ENCODE measurements at places on chromosomes 1 and 21.

GRCh38 chr1:57222307-57222706 lies 201.6 kb downstream of the DAB1 start:
- no peak for DNase-seq

GRCh38 chr1:84803604-84804003 lies 89.4 kb downstream of the LPAR3 start:
- no peak for DNase-seq

GRCh38 chr1:59116920-59117542 lies 179.9 kb upstream of the FGGY start:
- no peak for DNase-seq

- DNase-seq: no peak
These were observed 153.1 kb upstream of the CXADR start for GRCh38 chr21:17359781-17360180.

GRCh38 chr21:35288238-35288637 lies 239.1 kb upstream of the RUNX1 start:
- DNase-seq: no peak

- DNase-seq: no peak
These were observed 33.5 kb upstream of the RGS4 start for GRCh38 chr1:163035446-163036249.

DNA sequence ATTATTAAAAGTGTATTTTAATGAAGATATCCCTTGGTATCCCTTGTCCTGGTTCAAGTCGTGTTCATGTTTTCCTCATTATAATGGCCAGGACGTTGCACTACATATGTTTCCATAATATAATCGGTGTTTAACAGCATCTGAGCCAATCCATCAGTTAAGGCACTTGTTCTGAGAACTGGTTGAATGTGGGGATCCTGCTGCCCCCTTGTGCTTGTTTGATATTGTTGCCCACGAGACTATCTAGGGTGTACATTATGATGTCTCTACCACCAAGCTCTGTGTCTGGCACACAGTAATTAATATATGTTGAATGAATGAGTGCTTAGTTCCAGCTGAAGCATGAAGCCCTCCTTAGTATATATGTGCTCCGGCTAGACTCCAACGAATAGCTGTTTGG lies 193.0 kb downstream of the CACNA1E start:
- DNase-seq: no peak

DNA sequence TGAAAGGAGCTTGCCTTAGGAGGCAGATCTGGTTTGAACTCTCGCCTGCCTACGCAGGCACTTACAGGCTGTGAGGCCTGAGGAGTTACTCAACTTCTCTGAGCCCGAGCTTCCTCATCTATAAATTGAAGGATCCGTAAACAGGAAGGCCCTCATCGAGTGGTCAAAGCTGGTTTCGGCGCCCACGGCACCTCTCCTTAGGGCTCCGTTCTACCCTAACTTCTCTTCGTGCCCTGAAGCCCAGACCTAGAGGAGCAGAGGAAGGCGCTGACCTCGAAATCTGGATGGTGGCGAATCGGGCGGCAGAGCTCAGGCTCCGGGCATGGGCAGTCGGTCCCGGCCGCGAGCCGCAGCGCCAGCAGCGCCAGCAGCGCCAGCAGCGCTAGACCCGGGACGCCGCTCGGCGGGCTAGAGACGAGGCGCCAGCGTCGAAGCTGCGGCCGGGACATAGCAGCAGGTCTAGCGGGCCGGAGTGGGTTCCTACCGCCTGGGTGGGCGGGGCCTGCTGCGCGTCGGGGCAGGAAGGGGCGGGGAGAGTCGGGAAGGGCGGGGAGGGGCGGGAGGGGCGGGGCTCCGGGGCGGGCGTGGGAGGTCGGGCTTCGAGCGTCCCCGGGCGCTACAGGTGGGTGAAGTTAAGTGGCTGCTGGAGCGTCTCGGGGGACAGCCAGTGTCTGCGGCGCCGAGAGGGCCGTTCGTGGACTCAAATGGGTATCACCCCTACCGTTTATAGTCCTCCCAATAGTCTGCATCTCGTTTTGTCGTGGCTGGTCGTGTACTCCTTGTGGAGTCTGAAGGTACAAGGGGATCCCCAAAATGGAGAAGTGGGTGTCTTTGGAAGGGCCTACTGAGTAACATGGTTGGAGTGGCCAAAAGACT lies at the start of gene CTBS:
TSS of gene CTBS (minus strand) at position 474 of the 876 bp plus-strand sequence. CDS start at position 449, 25 bp downstream.
- peak; percentile 87 for DNase-seq

- DNase-seq: no peak
These were observed 263.4 kb downstream of the NPHP4 start for GRCh38 chr1:5728663-5729355.

- DNase-seq: no peak
These were observed 18.8 kb downstream of the UCK2 start for GRCh38 chr1:165845992-165846748.

- DNase-seq: no peak
These were observed 747 bp downstream of the ADAMTS1 start for GRCh38 chr21:26844258-26845065.

GRCh38 chr1:22362626-22363402 lies 88.8 kb upstream of the ZBTB40 start:
- DNase-seq: no peak

DNA sequence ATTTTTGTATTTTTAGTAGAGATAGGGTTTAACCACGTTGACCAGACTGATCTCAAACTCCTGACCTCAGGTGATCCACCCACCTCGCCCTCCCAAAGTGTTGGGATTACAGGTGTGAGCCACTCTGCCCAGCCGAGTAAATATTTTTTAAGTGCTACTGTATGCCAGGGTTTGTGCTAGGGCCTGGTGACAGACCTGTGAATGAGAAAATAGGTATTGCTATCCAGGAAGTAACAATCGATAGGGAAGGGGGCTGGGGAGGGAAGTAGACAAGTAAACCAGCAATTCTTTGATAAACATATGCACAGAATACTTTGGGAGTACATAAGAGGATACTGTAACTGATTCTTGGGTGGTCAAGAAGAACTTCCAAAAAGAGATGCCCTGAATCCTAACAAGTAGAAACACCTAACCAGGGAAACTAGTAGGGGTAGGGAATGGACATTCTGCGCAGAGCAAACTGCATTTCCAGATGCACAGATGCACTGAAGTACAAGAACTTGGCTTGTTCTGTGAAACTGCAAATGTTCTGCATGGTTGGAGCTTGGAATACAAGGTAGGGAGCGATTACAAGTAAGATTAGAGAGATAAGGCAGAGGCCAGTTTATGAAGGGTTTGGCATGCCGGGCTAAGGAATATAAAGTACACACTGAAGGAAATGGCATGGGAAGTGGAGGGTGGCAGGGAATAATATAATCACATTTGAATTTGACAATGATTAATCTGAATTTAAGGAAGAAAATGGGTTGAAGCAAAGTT lies 19.0 kb upstream of the DOCK7 start:
- no peak for DNase-seq

DNA sequence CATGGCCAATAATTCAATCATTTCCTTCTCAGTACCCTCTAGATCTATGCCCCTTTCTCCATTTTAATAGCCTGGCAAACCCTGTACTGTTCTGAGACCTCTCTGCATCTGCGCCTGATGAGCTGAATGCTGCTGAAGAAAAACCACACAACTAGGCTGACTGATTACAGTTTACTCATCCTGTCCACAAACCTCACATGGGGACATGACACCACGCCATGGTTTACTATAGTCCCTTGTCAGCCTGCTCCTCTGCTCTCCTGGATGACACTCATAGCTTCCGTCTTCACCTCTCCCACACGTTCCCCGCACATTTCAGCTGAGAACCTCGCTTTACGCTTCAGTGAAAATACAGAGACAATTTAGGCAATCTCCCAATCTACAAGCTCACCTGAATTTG lies 59.7 kb downstream of the DESI2 start:
- no peak for DNase-seq

- no peak for DNase-seq
These were observed 937 bp downstream of the PODN start for GRCh38 chr1:53062708-53063591.

GRCh38 chr1:42753070-42753469 lies 13.0 kb upstream of the CLDN19 start:
- DNase-seq: no peak

DNA sequence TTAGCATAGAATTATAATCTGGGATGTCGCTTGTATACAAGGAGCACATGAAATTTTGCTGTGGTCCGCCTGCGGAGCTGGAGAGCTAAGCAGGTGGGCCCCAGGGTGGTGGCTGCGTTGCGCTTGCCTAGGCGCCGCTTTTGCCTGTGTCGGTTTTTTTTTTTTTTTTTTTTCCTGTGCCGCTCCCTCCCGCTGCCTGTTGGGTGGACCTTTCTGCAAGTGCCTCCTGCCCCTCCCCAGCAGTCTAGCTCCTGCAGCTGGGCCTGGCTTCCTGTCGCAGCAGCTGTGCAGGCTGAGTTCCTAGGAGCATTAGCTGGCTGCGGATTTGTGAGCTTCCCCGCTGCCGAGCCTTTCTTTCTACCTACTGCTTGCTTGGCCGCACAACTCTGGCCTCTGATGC lies 20.6 kb downstream of the PYHIN1 start:
- no peak for DNase-seq

DNA sequence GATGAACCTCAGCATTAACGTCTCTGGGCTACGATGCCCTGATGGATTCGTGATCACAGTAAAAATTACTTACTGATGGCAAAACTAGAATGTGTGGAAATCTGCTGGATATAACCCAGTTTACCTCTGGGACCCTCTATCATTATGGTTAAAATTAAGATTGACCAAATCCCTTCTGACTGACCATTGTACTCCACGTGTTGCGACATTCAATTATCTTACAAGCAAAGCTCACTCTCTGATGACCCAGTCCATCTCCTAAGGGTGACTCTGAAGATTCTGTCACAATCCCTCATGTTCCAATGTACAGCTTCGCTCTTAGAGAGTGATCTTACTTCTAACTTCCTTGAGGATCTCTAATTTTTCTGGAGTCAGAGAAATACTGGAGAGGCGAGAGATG lies 288.5 kb upstream of the RUNX1 start:
- no peak for DNase-seq

DNA sequence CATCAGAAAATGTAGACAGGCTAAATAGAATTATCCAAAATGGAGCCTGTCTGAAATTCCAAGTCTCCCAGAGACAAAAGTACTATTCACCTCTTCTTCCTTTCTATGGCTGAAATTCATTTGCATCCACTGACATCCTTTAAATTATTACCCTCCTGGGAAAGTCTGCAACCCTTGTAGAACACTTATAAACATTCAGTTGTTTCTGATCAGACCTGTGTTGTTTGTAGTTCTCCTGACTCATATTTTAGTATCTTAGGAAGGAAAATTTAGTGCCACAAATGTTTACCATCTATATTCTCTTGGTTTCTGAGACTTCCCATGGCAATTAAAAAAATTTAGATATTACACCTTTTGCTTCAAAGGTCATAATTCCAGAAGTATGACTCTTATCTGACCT lies 69.6 kb upstream of the C1orf105 start:
- no peak for DNase-seq

DNA sequence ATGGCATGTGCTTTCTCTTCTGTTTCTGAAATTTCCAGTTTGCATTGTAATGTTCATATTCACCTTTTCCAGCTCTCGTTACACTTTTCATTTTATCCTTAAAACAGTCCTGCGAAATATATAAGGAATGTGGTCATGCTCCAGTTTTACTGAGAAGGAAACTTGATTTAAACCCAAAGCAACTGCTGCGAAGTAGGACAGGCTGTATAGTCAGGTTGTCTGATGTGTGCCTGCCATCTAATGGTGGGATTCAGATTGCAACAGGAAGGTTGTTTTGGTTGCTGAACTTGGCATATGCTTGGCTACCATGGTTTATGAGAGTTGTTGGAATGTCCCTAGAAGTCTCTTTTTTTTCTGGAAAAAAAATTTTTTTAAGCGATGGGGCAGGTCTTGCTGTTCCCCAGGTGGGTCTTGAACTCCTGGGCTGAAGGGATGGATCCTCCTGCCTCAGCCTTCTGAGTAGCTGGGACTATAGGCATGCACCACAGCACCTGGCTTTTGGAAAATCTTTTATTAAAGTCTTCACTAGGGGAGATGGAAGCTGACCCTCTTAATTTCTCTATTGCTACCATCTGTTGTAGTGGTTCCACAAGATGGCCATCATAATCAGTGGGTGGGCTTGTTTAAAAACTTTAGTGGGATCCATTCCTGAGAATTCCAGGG lies 86.9 kb downstream of the UCK2 start:
- DNase-seq: peak; percentile 66

- no peak for DNase-seq
These were observed 247.8 kb downstream of the NCAM2 start for GRCh38 chr21:21246007-21246406.

- DNase-seq: no peak
These were observed 21.4 kb downstream of the STX6 start for GRCh38 chr1:181001091-181001780.

GRCh38 chr1:94926126-94926914 lies 590 bp downstream of the CNN3 start:
- DNase-seq: peak; percentile 23

- DNase-seq: no peak
These were observed 23.1 kb upstream of the ADGRB2 start for GRCh38 chr1:31787261-31787660.

DNA sequence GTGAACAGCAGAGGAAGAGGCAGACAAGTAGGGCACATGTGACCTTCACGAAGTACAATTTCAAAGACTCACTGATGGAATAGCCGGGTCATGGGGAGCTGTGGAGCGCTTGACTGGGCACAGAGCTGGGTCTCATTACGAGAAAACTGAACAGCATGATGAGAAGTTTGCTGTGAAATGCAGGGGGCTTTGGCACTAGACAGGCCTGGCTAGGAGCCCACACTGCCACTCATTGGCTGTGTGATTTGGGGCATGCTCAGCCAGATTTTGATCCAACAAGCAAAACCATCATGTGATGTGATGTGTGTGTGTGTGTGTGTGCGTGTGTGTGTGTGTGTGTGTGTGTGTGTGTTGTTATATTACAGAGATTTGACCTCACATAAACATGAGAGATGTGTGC lies 4.9 kb upstream of the IFNGR2 start:
- DNase-seq: no peak

DNA sequence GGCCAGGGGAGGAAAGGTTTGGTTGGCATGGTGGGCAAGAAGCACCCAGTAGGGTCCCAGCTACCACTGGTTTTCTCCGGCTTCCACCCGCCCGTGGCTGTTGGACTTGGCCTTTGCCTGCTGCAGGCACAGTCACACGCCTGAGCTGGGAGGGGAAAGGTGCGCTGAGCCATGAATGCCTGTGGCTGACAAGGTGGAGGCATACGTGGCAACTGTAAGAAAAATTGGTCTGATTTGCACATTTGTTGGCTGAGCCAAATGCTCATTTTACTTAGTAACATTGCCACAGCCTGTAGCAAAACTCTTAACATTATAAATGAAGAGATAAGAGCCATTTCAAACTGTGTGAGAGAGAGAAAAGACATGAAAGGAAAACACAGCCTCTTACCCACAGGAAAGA lies 191.6 kb downstream of the PTPRC start:
- DNase-seq: no peak
